AG20443 (cell line): ENCODE measurements at places on chromosomes 13 and 19.

DNA sequence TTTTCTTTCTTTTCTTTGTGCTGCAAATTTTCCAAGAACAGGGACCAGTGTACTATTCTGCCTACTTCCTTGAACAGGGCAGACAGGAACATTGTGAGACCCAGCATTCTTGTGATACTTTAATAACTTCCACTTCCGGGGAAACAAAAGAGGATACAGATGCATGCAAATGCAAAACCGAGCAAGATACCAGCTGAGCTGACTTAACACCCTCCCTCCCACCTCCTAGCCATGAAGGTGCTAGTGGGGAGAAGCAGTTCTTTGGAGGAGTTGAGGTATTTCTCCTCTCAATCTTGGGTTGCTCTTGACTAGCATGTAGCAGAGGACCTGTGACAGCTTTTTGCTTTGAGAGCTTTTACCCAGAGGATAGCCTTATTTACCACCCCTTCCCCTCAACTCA lies 111.2 kb downstream of the KLF5 start:
- no peak for DNase-seq

DNA sequence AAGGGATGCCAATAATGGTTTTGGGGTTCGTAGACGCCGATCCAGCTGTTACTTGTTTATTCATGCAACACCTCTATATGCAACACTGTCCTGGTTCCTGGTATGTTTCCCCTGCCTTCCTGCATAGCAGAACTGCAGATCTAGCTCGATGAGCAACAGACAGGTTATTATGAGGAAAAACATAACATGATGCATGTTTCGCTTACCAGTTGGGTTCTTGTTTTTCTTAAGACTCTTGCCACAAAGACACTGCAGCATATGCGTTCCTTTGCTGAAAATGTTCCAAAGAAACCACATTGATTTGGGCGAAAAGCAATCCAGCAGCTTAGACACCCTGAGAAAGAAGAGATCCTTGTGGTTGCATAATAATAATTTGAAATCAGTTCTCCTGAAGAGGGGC lies 583 bp downstream of the FGF14 start:
- DNase-seq: no peak

DNA sequence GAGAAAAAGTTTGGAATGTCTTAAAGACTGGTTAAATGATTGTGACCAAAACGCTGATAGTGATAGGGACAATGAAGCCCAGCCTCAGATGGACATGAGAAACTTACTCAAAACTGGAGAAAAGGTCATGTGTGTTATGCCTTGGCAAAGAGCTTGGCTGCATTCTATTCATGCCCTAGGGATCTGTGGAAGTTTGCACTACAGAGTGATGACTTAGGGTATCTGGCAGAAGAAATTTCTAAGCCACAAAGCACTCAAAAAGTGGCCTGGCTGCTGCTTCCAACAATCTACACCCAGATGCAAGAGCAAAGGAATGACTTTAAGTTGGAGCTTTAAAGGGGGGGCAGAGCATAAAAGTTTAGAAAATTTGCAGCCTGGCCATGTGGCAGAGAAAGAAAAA lies 521.3 kb downstream of the UQCRFS1 start:
- DNase-seq: no peak

GRCh38 chr19:17333611-17334413 lies 843 bp downstream of the ANO8 start:
- peak; percentile 83 for DNase-seq

DNA sequence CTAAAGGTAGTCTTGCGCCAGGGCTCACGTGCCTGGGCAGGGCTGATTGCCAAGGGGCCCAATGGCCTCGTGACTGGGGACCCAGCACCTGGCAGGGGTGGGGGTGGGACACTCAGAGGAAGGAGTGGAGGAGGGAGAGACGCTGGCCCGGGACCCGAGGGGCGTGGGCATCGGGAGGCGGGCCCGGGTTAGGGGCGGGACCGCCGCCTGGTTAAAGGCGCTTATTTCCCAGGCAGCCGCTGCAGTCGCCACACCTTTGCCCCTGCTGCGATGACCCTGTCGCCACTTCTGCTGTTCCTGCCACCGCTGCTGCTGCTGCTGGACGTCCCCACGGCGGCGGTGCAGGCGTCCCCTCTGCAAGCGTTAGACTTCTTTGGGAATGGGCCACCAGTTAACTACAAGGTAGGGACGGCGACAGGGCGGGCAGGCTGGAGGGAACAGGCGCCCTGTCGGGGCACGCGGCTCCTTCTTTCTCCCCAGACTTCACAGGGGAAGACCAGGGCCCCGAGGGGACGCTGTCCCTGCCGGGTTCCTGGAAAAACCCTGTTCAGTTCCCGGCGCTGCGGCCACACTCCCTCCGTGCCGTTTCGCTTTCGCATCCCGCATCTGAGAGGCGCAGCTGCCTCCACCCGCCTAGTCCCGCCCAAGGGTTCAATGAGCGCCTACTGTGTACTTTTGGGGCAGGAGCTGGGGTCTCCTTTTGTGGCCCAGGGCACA lies at the start of gene IFI30:
TSS of gene IFI30 (plus strand) at position 242 of the 717 bp plus-strand sequence. CDS start at position 271, 29 bp downstream.
- peak; percentile 89 for DNase-seq

DNA sequence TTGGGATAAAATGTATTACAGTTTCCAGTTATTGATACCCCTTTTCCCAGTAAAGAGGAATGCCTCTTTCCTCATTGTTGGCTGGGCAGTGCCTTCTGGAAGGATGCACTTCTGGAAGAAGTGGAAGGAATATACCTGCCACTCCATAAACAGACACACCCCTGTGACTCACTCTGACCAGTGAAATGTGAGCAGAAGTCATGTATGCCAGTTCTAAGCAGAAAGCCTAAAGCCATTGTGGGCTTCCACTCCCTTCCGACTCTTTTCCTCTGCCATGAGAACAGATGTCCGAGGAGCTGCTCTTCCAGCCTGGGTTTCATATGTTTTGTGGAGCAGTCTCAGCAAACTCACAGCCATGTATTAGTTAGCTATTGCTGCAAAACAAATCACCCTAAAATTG lies 166.1 kb upstream of the SERP2 start:
- no peak for DNase-seq

GRCh38 chr19:2888731-2889224 lies 11.9 kb upstream of the ZNF57 start:
- DNase-seq: no peak

- no peak for DNase-seq
These were observed 63.0 kb upstream of the TPM4 start for GRCh38 chr19:16013181-16013850.

GRCh38 chr13:111956261-111957151 lies 110.4 kb upstream of the SOX1 start:
- DNase-seq: no peak

GRCh38 chr19:35552534-35553384 lies 7.3 kb downstream of the TMEM147 start:
- no peak for DNase-seq

- DNase-seq: peak; percentile 40
These were observed 88.0 kb downstream of the SLC10A2 start for GRCh38 chr13:102978168-102978567.

DNA sequence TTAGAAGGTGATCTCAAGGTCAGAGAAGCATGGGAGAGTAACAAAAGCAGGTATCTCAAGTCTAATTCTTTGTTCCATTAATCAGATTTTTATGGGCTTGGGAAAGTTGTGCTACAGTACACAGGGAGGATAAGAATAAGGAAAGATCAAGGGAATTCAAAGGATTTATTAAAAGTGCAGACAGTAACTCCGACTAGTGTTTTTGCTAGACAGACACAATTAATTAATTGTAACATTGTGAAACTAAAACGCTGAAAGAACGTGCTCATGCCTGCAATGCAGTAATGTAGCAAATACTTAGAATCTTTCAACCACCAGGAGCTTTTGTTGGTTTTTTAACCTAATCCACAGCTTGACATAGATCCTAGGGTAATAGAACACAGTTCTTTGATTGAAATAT lies 221.5 kb downstream of the DACH1 start:
- no peak for DNase-seq

DNA sequence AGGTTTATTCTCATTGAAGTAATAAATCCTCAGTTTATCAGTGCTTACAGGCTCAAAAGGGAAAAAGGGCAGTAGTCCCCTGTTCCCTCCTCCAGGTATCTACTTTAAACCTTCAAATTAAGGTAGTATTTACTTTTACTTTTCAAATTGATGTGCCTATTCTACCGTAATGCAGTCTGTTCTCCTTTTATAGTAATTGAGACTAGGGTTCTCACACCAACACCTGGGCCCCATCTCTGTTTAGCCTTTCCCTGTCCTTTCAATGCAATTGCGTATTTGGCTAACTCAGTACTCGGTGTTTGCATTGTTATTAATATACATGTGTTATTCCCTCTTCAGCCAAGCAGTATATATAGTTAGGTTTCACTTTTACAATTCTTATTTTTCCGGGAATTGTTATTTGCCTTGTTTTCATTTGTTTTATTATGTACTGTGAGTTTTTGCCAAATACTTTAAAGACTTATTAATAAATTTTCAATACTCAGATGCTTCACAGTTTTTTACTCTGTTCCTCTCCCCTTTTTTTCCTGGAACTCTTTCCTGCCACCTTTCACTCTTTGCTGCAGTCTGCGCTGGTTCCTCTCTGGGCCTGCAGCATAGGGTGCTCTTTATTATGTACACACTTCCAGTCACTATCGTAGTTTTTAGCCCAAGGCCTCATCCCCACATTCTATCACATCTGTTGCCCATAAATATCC lies 30.3 kb downstream of the USPL1 start:
- DNase-seq: no peak

- DNase-seq: no peak
These were observed 315.7 kb downstream of the KCTD12 start for GRCh38 chr13:76570510-76570971.

GRCh38 chr13:23377983-23378632 lies 55.4 kb downstream of the SACS start:
- DNase-seq: peak; percentile 91

DNA sequence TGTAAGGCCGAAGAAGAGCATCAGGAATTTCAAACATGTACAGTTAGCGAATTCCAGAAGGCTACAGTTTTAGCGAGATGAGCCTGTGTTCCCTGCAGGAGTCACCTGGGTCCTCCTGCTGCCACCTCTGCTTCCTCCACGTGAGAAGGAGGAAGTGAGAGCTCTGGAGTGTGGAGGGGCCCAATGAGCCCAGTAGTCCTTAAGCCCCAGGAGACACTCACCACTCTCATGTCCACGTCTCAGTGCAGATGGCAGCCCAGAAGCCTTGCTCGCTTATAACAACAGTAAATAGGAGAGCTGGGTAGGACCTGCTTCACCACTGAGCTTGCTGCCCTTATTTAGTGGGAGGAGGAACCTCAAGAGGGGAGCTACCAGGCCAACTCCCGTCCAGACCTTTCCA lies 44.3 kb downstream of the SERP2 start:
- DNase-seq: no peak

DNA sequence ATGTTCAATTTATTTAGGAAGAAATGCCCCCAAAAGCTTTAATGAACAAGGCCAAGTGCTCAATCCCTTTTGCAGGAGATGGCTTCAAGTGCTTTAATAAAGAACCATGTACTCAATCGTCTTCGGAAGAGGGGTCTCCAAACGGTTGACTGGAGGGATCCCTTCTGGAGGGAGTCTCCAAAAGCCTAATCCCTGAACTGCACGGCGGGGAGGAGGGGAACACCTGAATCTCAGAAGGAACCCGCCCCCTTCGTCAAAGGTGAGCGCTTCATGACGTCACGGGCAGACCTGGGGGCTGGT lies 505 bp downstream of the PAF1 start:
- DNase-seq: no peak

DNA sequence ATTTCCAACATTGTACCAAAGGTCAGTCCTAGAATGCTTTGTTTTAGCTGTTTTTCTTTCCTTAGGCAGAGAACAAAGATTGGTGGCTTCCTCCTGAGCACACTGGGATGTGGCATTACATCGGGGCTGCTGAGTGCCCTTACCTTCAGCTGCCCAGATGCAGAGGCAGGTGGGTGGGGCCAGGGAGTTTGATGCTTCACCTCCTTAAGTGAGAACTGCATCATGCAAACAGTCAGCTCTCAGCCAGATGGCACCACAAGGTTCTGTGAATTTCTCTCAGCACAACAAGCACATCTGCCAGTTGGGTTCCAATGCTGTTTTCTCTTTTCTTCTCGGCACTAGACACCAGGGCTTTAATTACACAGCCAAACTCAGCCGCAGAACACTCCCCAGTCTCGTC lies 87.4 kb upstream of the UBL3 start:
- DNase-seq: no peak

- no peak for DNase-seq
These were observed 2.5 kb upstream of the FAM98C start for GRCh38 chr19:38400361-38400760.

GRCh38 chr19:16441661-16442162 lies 30.1 kb downstream of the EPS15L1 start:
- no peak for DNase-seq

- DNase-seq: no peak
These were observed 10.5 kb downstream of the GNG7 start for GRCh38 chr19:2691951-2692350.

DNA sequence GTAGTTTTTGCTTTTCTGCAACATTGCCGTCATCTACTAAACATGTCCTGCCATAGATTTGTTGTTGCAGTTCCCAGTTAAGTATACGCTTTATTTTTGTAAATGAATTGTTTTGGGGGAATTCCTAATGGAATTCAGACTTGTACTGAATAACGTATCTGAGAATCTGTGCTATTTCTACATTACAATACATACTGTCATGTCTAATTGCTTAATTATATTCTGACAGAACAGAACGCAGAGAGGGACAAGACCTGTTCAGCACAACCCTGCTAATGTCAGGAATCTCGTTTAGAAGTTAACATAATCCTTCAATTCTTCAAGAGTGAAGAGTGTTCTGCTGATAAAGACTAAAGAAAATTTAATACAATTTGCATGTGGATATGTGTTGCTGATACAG lies 861.1 kb upstream of the KLHL1 start:
- DNase-seq: no peak

DNA sequence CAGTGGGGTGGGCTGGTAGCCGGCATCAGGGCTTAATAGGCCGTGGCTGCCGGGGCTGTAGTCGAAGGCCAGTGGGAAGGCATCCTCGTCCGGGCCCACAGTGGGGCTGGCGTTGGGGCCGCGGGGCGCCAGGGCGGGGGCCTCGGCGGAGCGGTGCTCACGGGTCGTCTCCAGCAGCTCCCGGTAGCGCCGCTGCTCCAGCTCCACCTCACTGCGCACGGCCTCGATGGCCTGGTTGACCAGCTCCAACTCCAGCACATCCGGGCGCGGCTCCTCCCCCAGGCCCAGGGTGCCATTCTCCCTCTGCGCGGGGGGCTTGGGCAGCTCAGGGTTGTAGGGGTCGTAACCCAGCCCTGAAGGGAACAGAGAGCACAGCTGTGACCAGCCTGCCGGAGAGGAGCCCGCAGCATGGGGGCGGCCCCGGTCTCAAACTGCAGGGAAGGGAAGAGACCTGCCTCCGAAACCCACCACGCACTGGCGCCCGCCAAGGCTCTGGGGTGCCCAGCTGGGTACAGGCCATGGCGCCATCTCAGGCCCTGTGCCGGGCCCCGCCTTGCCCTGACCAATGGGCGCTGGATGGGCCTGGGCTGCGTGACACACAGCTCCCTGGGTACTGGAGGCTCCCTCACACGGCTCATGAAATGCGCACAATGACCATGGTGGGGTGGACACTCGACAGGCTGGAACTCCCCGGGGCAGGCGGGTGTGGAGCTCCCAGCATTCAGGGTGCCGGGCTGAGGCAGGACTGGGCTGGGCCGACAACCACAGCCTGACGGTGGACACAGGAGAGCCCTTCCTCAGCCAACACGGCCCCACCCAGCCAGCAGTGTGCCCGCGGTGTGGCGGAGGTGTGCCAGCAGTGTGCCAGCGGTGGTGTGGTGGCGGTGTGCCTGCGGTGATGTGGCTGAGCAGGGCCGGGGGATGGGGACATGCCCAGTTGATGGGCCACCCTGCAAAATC lies 16.5 kb upstream of the ATP8B3 start:
- no peak for DNase-seq
